ENCODE measurements at places on chromosomes 3 and 15.

GRCh38 chr3:79341961-79342360 is 425.8 kb downstream of the ROBO1 start:
- H3K27ac ChIP-seq, result no peak overlapping the region
- H3K27me3 ChIP-seq, result no peaks in the 10 kb centered on the region
- no peaks in the 10 kb centered on the region for H3K4me1 ChIP-seq
- DNase-seq, result no peak

DNA sequence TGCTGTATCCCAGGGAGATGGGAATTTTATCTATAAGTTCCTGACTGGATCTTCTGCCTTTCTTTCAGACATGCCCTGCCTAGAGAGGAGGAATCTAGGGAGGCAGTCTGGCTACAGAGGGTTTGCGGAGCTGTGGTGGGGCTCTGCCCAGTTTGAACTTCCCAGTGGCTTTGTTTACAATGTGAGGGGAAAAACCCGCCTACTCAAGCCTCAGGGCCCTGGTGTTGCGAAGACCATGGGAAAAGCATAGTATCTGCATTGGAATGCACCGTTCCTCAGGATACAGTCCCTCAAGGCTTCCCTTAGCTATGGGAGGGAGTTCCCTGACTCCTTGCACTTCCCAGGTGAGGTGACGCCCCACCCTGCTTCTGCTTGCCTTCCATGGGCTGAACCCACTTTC is 168.7 kb downstream of the TMEM108 start:
- H3K27me3 ChIP-seq, result peaks cover 25% of the 10 kb centered on the region
- H3K4me1 ChIP-seq, result peaks cover 21% of the 10 kb centered on the region
- no peak for DNase-seq
- no peak overlapping the region for H3K27ac ChIP-seq
- H3K4me3 ChIP-seq, result no peak overlapping the region
- no peaks in the 10 kb centered on the region for H3K36me3 ChIP-seq

DNA sequence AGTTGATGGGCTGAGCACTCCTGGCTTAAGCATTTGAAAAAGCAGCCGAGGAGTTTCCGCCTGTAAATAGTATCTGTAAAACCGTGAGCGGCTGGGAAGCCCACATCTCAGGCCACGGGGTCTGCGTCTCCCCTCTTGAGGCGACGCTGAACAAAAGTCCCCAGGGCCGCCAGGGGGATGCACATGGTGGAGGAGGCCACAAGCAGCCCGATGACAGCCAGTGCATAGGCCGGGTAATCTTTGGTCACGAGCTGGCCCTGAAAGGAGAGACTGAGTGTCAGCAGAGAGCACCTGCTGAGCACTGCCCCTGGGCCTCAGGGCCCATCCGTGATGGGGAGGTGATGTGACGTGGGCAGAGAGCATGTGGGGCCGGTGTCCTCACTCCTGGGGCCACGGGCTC is 37.5 kb downstream of the SLC6A20 start:
- no peaks in the 10 kb centered on the region for H3K4me1 ChIP-seq
- H3K27me3 ChIP-seq, result peaks cover 3% of the 10 kb centered on the region
- no peak overlapping the region for H3K27ac ChIP-seq
- H3K4me3 ChIP-seq, result no peak overlapping the region

DNA sequence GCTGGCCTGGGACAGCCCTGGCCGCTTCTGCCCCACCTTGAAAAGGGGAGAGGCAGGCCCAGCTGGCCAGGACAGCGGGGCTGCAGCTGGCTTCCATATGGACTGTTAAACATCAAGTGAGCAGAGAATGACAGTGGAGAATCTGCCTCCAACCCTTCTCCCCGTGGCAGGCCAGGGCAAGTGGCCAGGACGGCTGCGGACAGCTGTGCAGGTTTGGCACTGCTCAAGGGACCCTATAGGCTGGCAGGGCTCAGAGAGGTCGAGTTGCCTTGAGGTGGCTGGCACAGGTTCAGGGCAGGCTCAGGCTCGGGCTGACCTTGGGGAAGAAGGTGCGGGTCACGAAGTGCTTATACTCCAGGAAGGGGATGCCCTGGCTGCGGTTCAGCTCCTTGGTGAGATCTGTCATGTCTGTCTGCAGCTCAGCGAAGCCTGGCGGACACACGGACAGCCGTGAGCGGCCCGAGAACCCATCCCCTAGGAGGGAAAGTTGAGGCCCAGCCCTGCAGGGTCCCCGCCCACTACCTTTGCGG is 24.3 kb downstream of the H1-8 start:
- no peak overlapping the region for H3K4me3 ChIP-seq
- DNase-seq, result no peak
- no peaks in the 10 kb centered on the region for H3K36me3 ChIP-seq
- H3K4me1 ChIP-seq, result no peaks in the 10 kb centered on the region

DNA sequence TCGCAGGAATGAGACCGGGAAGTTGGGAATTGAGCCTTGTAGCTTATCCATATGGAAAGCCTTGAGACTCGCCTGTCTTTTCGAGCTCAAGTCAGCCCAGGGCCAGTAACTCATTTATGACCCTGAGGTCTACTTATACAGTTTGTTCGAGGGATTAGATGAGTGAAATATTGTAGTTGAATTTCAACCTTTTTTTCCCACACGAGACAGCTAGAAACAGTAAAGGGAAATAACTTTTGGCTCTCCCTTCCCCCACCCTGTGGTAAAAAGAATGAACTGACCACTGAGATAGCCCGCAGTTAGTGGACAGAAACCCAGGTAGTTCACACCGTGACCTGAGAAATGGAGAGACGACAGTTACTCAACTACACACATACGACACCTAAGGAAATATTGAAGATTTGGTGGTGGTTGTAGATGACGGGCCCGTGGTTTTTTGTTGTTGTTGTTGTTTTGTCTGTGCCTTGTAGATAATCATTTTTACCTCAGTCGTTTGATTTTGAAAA is 841 bp downstream of the EIF3J start:
- H3K4me1 ChIP-seq, result peaks cover 50% of the 10 kb centered on the region
- H3K36me3 ChIP-seq, result peaks cover 50% of the 10 kb centered on the region
- H3K4me3 ChIP-seq, result peak overlapping the region; percentile 75
- peak overlapping the region; percentile 86 for H3K27ac ChIP-seq
- H3K27me3 ChIP-seq, result no peaks in the 10 kb centered on the region

All from activated CD4-positive, alpha-beta T cell treated with anti-CD3 and anti-CD28 coated beads for 36 hours (primary cell).